Vagina (tissue), 2 donors: ENCODE measurements at places on chromosomes 16 and 17.

DNA sequence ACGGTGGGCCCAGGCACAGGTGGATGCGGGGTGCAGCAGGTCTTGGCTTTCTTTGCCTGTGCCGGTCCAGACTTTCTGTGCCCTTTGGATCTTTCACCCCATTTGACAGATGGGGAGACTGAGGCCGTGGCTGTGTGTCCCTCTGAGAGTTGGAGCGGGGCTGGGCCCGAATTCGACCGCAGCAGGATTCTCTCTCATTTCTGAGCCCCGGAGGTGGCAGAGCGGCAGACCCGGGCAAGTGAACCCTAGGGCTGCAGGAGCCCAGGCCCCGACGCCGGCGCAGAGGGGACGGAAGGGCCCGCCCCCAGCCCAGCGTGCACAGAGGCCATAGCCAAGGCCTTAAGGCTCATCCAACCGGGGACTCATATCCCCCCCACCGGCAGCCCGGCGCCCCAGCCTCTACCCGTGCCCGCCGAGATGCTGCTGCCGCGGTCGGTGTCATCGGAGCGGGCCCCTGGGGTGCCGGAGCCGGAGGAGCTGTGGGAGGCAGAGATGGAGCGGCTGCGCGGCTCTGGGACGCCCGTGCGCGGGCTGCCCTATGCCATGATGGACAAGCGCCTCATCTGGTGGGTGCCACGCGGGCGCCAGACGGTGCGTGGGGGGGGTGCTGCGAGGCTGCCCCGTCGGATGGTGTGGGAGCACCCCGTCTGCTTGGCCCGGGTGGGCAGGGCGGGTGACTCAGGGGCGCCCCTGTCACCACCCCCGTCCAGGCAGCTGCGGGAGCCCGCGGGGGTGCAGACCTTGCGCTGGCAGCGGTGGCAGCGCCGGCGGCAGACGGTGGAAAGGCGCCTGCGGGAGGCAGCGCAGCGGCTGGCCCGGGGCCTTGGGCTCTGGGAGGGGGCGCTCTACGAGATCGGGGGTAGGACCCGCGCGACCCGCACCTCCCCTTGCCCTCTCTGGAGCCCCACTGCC, 857 bp downstream of the TMC8 start:
- DNase-seq = no peak

GRCh38 chr16:53022374-53022773, 30.3 kb downstream of the CHD9NB start:
- no peak for DNase-seq

DNA sequence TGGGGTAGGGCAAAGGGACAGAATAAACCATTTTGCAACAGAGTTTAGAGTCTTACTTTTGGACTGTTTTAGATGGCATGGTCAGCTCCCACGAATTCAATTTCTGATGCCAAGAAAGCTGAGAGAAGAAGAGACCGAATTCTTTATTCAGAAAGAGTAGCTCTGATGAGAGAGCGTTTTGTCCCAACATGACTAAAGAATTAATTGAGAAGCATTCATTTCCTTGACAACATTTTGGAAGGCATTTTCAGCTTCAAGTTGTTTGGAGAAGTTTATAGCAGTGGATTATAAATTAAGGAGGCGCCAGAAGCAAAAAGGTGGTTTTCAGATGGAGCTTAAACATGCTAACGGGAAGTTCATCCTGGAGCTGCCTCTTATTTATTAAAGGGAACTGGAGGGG, 12.2 kb downstream of the GAN start:
- DNase-seq = no peak

- no peak for DNase-seq
Observed at GRCh38 chr16:24815021-24815420, 30.7 kb upstream of the SLC5A11 start.

DNA sequence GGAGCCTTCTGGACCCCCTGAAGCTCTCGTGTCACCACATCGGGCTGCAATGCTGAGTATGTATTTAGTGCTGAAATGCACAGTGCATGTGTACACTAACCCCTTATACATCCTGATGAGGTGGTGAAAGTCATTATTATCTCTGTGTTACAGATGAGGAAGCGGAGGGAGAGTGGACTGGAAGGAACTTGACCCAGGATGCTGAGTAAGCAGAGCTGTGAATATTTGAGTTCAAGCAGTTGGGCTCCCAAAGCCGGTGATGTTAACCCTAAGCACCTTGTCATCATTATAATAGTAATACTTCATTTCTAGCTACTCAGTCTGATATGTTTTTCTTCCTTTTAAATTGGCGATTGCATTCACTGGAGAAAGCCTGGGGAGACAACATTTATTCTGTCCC, 25.9 kb upstream of the NKD1 start:
- no peak for DNase-seq

DNA sequence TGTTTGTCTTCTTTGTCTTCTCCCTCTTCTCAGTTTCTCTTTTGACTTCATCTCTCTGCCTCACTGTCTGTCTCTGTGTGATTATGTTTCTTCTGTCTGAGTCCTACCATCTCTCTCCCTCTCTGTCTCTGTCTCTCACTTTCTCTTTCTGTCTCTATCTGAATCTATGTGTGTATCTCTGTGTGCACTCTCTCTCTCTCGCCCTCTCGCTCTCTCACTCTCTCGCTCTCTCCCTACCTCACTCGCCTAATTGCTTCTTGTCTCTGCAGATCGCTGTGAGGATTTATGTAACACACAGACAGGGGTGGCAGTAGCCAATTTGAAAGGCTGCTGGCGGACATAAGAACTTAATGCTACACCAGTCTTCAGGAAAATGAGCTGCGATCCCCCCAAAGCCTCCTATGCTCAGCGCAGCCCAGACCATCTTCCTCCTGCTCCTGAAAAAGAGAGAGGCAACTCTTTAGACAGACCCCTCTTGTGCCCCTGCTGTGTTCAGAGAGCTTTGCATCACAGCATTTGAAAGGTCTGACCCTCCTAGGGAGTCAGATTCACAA, 140.9 kb downstream of the CCT6B start:
- DNase-seq = no peak

DNA sequence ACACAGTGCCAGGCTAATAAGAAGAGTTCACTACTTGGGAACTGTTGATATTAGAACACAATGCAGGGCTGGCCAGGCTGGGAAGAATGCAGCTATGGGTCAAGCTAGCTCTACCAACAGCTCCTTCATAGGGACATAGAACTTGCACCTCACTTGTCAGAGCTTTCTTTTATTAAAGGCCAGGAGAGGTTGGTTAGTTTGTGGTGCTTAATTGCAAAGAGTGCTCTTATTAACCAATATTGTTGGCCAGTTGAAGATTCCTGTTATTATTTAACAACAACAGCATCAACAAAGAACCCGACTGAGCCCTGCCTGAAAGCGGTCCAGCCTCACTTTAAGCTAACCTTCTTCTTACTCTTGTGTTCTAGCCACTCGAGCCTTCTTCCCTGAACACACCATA, 43.4 kb upstream of the ANKFN1 start:
- DNase-seq = no peak
